NCI-H446 (cell line): ENCODE measurements at places on chromosomes 13 and 19.

DNA sequence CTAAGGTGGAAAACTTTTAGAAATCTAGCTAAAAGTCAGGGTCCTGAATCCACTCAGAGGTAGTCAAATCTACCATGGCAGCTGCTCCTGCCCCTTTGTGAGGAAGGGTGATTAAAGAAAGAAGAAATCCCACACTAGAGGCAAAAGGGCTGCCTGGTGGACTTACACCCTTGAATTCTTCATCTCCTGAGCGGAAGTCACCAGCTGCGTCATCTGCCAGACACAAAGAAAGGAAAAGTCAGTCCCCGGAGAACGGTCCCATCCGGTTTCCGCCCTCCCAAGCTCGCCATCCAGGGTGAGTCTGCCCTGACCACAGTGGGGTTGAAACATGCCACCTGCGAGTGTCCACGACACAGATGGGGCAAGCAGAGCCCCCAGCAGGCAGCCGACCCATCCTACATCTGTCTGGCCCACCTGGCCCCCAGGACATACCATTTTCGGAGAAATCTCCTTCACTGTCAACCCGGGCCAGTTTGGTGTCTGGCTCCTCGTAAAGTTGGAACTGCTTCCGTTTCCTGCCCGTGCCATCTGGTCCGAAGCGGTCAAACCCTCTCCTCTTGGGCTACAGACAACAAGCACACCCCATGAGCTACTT is 7.7 kb downstream of the AKAP8 start:
- no peak for DNase-seq

GRCh38 chr13:37212826-37213225 is 107.4 kb upstream of the CSNK1A1L start:
- DNase-seq, result no peak

DNA sequence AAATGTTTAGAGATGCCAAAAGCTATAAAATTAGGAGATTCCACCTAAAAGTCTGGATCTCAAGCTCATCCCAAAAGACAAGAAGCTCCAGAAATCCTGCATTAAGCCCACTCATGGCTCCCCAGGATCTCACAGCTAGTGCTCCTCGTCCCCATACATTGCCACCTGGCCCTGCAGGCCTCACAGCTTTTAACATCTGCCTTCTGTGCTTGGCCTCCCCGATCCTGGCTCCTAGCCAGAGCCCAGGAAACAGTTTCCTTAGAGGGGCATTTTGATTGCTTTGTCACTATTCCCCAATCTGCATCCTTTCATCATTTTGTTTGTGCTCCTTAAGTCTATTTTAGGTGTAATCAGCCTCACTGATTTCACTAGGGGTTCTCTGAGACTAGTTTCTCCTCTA is 14.5 kb upstream of the DCT start:
- no peak for DNase-seq

DNA sequence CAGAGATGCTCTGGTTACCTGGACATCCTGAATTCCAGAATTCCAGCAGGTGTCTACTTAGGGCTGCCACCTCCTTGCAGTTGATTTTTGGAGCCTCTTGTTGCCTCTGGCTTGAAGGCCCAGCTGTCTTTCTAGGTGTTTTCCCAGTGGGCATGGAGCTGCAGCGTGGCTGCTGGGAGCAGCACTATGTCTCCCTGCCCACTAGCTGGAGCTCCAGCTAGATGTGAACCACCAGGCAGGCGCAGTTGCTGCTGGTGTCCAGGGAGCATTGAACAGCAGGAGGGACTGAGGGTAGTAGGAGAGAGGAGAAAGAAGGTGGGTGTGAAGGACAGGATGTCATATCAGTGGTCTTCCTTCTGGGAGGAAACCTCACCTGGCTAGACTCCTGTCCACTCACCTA is 9.9 kb upstream of the SELENOW start:
- no peak for DNase-seq

GRCh38 chr19:46821512-46822409 is 28.9 kb downstream of the AP2S1 start:
- DNase-seq, result no peak

DNA sequence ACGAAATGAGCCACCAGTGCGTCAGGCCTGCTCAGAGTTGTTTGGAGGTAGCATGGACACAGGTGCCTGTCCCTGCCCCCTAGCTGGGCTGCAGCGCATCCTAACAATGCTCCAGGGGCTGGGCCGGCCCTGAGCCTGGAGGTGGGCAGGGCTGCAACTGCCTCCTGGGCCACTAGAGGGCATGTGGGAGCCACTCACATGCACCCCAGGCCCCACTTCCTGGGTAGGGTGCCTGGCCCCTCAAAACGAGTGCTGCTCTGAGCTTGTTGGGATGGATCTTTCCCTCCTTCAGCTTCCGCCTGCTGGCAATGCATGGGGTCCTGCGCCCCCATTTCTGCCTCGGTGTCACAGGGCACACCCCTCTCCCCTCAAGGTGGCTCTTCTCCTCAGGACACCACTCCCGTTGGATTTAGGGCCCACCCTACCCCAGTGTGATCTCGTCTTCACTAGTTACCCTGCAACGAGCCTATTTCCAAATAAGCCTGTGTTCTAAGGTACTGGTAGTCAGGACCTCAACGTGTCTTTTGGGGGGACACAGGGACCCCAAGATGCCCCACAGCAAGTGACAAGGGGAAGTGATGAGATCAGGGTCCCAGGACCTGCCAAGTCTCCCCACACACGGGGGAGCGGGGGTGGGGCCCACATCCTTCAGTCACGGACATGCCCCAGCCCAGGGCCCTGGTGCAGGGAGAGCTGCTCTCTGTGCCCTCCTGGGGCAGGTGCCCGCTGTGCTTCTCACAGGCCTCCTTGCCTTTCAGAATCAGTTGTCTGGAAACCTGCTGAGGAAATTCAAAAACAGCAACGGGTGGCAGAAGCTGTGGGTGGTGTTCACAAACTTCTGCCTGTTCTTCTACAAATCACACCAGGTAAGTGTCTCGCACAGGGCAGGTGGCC is 131.3 kb downstream of the STK24 start:
- DNase-seq, result peak; percentile 19

- no peak for DNase-seq
Measured at GRCh38 chr13:110109910-110110309, 197.0 kb downstream of the COL4A1 start.

GRCh38 chr13:75473468-75473867 is 8.5 kb downstream of the TBC1D4 start:
- no peak for DNase-seq

DNA sequence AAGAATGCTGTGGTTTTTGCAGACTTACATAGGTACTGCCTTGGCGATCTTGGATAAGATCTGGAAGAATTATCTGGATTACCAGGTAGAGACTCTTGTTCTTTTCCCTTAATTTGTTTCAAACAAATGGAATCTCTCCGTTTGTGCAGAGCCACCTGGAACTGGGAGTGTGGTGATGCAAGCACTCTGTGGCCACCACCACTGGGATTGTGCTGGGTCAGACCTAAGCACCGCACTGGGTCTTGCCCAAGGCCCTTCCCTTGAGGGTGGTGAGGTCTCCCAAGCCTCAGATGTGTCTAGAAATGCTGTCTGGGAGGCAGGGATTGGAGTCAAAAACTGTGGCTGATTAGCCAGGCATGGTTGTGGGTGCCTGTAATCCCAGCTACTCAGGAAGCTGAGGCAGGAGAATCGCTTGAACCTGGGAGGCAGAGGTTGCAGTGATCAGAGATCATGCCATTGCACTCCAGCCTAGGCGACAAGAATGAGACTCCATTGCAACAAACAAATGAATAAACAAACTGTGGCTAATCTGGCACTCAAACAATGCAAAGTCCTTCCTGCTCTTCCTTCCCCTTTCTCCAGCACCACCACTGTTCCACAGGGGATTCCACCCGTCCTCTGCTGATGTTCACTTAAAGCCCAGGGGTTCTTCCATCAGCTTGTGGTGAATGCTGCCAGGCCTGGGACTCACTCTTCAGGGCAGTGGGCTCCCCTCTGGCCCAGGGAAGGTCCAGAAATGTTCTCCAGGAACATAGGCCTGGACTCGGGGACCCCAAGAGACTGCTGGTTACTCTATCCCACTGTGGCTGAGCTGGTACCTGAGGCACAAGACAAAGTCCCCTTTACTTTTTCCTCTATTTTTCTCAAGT is 10.8 kb upstream of the CEACAM1 start:
- no peak for DNase-seq

DNA sequence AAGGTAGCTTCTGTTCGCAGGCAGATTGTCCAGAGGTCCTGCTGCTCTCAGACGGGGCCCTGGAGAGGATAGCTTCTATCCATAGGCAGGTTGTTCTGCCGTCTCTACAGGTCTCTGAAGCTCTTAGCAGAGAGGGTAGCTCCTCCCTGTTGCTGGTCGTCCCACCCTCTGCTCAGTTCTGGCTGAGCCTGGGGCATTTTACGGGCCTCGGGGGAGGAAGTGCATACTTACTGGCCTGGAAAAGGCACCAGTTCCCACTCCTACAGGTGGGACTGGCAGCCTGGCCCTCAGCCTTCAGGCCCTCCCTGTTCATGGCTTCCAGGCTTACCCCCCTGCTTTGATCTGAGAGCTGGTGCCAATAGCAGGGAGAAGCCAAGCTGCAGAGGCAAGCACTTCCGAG is 42.3 kb downstream of the USPL1 start:
- no peak for DNase-seq

- no peak for DNase-seq
Measured at GRCh38 chr19:15379999-15380647, 536 bp upstream of the AKAP8 start.

DNA sequence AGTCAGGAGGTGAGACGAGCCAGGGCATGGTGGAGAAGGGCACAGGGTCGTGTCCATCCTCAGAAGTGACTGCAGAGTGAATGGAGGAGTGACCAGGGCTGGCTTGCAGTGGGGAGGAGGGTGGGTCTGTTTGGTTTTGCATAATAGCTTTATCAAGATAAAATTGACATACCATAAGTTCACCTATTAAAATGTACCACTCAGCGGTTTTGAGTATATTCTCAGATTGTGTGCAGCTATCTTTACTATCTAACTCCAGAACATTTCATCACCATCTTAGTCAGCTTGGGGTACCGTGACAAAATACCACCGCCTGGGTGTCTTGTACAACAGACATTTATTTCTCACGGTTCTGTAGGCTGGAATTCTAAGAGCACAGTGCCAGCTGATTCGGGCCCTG is 13.2 kb downstream of the ZNF8 start:
- DNase-seq, result no peak

- no peak for DNase-seq
Measured at GRCh38 chr13:111129465-111130115, 14.5 kb downstream of the ARHGEF7 start.

- DNase-seq, result no peak
Measured at GRCh38 chr13:66981912-66982311, 248.2 kb downstream of the PCDH9 start.

DNA sequence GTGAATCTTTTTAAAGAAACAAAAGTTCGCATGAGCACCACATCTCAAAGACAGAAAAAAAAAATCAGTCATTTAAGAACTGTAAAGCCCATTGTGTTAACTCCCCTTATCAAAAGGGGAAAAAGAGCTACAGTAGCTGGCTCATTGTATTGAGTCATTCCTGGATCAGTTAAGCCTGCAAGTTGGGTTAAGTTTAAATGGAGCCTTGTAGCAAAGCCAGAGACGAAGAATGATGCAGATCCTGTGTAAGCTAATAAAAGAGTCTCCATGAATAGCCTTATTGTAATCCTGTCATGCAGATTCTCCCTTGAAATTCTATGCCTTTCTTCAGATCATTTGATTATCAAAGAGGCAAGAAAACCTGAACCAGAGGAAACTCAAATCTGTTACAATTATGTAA is 83.8 kb downstream of the CRYL1 start:
- DNase-seq, result no peak

DNA sequence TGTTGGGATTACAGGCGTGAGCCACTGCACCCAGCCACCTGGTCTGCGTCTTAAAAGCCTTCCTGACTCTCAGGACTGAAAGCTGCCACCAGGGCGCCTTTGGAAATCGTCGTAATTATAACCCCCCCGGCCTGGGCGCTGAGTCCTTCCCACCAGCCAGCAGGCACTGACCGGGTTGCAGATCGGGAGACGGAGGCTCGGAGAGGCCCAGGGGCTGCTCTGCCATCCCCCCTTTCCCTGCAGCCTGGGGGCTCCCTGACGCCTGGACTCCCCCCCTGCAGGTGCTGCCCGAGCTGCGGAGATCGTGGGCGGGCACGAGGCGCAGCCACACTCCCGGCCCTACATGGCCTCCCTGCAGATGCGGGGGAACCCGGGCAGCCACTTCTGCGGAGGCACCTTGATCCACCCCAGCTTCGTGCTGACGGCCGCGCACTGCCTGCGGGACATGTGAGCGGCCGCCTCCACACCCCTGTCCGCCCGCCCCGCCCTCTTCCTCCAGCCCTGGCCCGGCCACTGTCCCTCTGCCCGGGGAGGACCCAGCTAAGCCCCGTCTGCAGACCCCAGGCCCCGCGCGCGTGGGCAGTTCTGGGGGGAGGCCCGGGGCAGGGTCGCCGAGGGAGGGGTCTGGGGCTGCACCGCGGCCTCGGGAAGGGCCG is 2.5 kb downstream of the PRTN3 start:
- DNase-seq, result no peak

- no peak for DNase-seq
Measured at GRCh38 chr19:17331045-17331558, 3.6 kb downstream of the ANO8 start.

GRCh38 chr13:27619728-27620376 is 477 bp downstream of the LNX2 start:
- DNase-seq, result no peak

DNA sequence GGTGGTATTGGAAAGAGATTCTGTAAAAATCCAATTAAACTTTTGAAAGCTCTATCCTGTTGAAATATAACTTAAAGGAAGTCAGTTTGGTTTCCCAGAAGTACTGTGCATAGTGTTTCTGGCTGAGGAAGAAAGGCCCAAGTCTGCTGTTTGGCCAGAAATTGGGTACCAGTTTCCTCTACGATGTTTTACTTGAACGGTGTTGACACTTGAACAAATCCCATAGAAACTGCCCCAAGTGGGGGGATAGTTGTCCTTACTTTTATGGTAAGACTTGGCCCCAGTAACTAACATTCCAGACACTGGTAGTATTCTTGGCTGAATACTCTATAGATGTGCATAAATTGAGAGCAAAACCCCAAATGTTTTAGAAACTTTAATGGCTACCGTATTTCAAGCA is 14.2 kb downstream of the KLF5 start:
- DNase-seq, result no peak

DNA sequence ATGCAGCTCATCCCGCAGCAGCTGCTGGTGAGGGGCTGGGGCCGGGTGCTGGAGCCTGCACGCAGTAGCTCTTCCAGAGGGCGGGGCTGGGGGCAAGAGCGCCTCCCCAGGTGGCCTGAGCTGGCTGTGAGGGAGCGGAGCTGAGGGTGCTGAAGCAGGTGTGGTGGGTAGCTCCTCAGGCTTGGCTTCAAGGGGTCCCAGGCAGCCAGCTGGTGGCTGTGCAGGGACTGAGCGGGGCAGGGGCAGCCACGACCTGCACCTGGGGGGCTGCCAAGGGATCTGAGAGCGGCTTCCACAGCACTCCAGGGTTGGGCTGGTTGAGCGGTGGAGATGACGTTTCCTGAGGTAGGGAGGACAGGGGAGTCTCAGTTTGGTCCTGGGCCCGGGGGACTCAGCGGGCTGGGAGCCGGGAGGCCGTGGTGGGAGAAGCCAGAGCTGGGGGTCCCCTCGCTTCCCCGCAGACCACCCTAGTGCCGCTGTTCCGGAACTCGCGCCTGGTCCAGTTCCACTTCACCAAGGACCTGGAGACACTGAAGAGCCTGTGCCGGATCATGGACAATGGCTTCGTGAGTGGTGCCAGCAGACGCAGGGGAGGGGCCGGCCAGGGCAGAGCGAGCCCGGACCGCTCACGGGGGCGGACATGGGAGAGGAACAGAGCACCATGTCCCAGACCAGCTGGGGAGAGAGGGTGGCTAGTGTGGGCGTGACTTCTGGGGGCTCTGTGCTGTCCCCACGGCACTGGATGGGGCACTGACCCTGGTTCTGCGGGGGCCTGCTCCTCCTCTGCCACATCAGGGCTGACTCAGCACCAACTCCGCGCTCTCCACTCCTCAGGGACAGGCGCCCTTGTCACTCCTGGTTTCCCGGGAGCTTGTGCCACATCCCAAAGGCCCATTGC is 7.4 kb downstream of the PTOV1 start:
- DNase-seq, result no peak
